Activated T-cell treated with anti-CD3 and anti-CD28 coated beads for 1 hour (primary cell): ENCODE measurements at places on chromosomes 7 and 10.

- DNase-seq: no peak
Observed at GRCh38 chr7:112877691-112878460, 87.7 kb upstream of the TMEM168 start.

- no peak for DNase-seq
Observed at GRCh38 chr10:48604991-48605508, at the start of gene ARHGAP22. ARHGAP22 (minus strand) TSS chr10:48605073; CDS start chr10:48604796, 277 bp downstream.

GRCh38 chr7:151876899-151877777 is at the start of gene PRKAG2:
PRKAG2 (minus strand) TSS chr7:151877115; CDS start chr7:151876620, 495 bp downstream.
- peak; percentile 66 for DNase-seq

- no peak for DNase-seq
Observed at GRCh38 chr7:51022821-51023220, 240.1 kb upstream of the GRB10 start.

DNA sequence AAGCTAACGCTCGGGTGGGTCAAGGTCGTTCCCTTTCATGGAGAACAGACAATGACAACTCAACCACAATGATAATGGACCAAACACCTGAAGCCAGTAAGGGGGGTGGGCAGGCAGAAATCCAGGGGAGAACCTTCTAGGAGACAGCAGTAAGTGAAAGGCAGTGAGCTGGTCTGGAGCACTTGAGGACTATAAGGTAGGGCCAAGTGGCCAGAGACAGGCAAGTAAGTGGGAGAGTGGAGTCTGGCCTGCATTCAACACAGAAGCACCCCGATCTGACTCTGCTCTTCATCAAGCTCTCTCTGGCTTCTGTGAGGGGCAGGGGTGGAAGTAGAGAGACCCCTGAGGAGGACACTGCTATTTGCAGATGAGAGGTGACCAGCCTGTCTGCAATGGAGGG is 7.7 kb upstream of the IKZF1 start:
- DNase-seq: no peak

DNA sequence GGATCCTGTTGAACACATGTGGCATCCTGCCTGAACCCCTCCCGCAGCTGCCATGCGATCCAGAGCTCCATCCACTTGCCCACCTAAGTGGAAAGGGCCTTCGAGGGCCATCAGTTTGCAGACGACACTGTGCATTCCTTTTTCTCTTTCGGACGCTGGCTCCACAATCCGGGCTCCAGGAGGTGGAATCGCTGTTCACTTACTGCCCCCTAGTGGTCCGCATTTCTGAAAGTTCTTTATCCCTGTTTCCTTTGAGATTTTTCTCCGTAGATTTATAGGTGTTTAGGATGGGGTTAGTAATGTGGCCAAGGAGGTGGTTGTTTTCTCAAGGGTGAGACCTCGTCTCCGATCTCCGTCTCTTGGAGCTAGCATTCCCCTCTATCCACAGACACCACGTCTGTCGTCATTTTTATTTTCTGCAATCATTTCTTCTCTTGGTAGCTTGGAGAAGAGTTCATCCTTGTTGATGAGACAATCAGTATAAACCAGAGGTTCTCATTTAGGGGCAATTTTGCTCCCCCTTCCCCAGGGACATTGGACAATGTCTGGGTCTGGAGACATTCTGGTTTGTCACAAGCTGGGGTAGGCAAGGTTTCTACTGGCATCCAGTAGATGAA is 204.6 kb downstream of the ARHGAP21 start:
- DNase-seq: no peak

DNA sequence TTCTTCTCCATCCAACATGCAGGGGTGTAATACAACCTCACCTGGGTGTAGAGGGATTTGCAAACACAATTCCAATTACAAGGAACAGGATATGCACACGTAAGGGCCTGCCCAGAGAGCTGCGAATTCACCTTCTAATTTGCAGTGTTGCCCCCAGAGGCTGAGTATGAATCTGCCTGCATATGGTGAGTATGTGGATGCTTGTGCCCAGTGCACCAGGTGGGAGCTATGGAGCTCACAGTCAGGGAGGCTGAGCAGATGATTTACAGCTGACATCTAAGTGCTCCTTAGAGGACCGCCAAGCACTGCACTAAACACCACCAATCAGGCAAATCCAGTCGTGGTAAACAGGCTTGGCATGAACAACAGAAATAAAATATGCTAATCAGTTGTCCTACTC is 132.0 kb downstream of the RELN start:
- DNase-seq: no peak

GRCh38 chr7:157897681-157898080 is 560.9 kb downstream of the DNAJB6 start:
- no peak for DNase-seq

GRCh38 chr10:72026278-72027111 is 61.9 kb downstream of the SPOCK2 start:
- DNase-seq: no peak

GRCh38 chr7:137728426-137728825 is 118.3 kb downstream of the DGKI start:
- DNase-seq: no peak

DNA sequence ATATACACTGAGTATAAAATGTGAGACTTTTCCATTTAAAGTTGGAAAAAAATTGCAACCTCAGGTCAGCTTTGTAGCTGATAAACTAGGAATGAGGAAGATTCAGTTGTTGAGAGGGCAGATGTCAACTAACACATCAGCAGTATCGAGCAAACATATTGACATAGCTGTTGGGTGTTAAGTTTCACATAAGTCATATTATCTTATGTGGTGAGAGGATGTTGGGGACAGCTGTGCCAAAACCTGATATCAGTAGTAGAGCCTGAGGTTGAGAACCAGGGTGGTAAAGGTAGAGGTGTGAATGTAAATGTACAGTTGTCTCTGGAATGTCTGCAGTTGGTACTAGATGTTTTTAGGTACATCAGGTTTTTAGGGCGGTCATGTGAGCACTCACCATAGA is 5.0 kb downstream of the ZRANB1 start:
- no peak for DNase-seq

DNA sequence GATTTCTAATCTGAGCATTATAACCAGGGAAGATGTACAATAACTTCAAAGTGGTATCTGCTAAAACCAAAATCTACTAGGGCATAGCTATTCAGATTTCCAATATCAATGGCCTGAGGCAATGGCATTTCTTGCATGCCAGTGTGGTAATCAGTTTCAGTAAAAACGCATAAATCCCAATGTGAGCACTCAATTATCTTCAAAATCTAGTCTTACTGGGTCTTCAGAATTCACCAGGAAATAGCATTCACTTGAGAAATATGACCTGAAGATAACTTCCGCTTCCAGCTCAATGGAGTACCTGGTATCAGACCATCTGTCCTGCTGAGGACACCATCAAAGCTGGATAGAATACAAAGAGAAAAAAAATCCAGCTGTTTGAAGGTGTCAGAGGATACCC is 72.4 kb downstream of the TRIL start:
- DNase-seq: no peak

GRCh38 chr10:106506526-106507283 is 657.8 kb downstream of the SORCS1 start:
- DNase-seq: no peak
